ENCODE measurements at places on chromosomes 2 and 18.

DNA sequence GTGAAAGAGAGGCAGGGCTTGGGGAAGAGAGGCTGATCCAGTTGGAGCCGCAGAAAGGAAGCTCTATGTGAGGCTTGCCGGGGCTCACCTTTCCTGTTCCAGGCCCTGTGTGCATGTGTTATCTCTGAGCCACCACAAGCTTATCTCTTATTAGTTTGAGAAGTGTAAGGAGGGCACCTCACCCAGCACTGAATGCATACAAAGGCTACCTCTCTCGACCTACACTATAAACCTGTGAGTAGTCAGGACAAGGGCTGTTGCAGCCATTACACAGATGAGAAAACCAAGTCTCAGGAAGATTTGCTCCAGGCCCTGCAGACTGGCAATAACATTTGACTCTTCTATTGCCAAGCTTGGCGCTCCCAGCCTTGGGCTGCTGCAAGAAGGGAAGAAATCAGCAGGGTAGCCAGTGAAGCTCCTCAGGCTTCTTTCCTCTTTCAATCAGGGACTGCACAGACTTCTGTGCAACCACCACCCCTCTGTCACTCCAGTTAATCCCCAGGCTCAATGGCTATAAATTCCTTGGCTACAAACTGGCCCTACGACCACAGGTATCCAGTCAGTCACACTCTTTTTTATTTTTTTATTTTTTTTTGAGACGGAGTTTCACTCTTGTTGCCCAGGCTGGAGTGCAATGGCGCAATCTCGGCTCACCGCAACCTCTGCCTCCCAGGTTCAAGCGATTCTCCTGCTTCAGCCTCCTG lies 73.8 kb downstream of the CLHC1 start:
- no peak for DNase-seq

DNA sequence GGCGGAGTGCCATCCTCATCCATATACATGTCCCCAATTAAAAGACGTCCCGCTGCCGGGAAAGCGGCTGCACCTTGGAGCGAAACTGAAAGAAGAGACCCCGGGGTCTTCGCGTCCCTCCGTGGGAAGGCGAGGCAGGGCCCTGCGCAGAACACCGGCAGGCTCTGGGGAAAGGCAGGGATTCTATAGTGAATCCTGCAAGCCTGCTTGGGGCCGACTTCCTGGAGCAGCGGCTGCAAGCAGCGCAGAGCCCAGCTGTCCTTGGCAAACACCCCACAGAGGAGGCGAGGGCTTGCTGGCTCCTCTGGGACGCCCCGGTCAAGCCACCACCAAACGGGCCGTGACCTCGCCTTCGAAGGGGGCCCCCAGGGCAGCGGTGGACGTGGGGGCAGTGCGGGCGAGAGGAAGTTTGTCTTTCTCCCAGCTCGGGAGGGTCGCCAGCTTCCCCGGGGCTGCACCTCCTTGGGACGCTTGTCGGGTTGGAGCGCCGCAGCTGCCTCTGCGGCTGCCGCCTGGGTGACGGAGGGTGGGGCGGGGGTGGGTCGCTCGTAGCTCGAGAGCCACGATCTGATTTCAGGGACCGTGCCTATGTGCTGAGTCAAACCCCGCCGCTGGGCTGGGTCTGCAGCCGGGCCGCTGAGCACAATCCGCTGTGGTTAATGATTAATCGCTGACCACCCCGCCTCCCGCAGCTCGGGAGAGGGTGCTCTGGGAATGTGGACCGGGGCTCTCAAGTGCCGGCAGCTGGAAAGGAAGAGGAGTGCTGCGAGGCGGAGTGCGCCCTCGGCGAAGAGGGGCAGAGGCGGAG lies 486 bp upstream of the GPR39 start:
- DNase-seq, result peak; percentile 99

- DNase-seq, result no peak
Measured at GRCh38 chr2:23050388-23050787, 334.6 kb upstream of the KLHL29 start.

DNA sequence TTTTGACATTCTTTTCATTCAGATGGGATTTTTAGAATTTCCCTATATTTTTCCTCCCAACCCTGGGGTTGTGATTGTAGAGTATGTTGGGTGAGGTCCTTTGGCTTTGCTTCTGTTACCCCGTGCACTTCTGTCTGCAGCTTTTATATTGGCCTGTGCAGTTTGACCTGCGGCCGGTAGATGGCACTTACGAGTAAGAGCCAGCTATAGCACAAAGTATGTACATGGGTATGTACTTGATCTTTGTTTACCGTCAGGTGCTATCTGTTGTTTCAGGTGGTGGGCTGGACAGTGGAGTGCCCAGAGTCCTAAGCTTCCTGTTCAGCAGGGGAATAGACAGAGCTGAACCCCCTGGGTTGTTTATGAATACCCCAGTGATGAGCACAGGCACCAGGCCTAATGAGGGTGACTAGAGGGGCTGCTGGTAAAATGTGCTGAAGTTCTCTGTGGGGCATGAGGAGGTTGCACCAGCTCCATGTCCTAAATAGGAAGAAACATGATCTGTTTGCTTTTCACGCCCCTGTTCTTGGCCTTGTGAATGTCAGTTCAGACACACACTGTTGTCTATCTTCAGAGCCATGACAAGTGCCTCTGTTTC lies 58.9 kb upstream of the THUMPD2 start:
- peak; percentile 46 for DNase-seq

- DNase-seq, result no peak
Measured at GRCh38 chr2:238813109-238813508, 34.8 kb upstream of the TWIST2 start.

GRCh38 chr2:59312029-59312428 lies 1070.9 kb upstream of the FANCL start:
- DNase-seq, result no peak

All from ACHN (cell line).